ENCODE measurements at places on chromosomes 2 and 18.
A peak's percentile ranks its signal among the peaks of the same experiment; 100 is the strongest.

DNA sequence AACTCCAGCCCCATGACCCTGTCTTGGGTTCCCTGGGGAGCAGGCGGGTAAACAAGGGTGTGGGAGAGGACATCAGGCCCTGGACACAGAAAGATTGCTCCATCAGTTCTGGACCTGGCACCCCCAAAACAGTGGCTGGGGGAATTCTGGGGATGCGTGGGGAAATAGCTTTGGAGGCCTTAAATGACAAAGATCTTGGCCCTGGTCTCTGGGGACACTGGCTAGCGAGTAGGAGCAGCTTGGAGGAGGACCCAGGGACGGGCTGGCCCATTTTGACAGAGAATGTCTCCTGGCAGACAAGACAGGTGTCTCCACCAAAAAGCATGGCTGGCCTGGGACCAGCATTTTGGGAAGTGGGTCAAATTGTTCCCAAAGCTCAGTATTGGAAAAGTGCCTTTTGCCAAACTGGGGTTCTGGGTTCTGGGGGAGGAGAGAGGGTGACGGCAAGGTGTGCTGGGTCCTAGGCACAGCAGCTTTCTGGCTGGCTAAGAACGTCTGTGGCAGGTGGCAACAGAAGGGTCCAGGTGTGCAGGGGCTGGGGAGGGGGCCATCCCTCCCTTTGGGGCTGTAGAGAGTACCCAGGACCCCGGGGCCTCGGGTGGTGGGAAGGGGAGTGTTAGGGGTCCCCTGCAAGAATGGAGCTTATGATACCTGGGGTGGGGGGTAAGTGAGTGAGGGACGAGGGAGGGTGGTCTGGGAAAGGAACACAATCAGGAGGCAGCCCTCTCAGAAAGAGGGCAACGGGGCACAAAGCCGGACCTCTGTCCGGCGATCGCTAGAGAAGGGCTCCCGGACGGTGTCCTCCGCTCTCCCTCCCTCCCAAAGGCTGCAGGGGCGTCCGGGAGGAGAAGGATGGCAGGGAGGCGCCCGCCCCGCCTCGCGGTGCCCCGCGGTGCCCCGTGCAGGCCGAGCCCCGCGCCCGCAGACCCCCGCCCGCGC, 556 bp downstream of the CYRIA start:
- DNase-seq: no peak

GRCh38 chr2:10915731-10916276, 4.1 kb downstream of the KCNF1 start:
- no peak for DNase-seq

- no peak for DNase-seq
Observed at GRCh38 chr2:148640767-148641166, 3.8 kb upstream of the EPC2 start.

DNA sequence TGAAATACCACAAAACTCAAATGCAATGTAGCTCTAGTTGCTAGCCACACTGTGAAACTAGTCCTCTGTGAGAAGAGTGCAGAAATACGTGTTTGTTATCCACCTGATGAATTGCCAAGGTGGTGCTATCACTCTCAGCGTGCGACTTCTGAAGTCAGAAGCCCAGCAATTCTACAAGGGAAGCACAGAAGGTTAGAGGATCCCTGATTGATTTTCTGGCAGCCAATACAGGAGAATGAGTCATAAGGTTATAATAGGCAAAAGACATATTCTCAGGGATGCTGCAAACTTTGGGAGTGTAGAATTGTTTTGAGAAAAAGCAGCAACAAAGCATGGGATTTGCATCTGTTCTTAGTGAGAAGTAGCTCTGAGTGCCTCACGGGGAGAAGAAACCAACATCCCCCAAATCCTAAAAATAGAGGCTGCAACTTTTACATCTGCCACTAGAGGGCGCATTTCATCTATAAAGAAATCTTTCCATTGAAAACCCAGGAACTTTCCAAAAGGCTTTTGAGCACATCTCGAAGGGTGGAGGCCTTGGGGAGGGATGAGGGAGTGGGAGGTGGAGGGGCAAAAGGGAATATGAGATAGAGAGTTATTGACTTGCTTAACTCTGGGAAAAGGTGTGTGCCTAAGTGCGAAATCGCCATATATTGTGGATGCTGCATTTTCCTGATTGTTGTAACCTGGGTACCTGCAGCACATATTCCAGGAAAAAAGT, 78.0 kb downstream of the TMEM182 start:
- peak; percentile 57 for DNase-seq

DNA sequence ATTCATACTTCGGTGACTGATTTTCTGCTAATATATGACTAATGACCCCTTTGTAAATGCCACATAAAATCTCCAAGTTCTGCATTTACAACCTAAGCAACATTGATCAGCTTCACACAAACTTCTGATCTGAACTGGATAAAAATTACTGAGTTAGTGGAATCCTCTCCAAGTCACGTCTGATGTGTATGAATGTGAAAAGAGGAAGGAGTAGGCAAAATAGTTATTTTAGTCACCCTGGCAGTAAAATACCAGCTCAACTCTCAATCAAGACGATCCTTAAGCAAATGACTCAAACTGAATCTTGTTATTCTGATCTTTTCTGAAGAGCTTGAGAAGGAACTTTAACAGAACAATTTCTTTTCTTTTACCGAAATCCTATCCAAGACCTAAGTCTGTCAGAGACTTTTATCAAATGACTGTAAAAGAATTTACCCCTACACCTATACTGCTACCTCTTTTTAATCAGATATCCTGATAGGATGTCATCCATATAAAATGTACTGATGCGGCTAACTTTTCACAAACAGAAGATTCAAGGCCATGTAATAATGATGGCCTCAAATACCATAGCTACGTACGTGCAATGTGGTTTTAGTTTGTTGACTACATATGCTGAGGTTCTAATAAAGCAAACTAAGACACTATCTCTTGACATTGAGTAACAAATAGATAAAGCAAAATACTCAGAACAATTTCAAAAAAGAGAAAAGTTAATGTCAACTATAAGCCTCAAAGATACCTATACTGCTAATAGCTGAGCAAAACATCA, 23.7 kb downstream of the CUL3 start:
- no peak for DNase-seq
